Stimulated activated CD4-positive, alpha-beta T cell treated with anti-CD3 and anti-CD28 coated beads, Interleukin-15, amount 100 ng/mL, for 1 hour (primary cell): ENCODE measurements at places on chromosomes 3 and 15.

- DNase-seq, result no peak
Measured at GRCh38 chr3:165568907-165569462, 268.2 kb downstream of the BCHE start.

- no peak for DNase-seq
Measured at GRCh38 chr15:68148039-68148438, 57.1 kb downstream of the CALML4 start.

DNA sequence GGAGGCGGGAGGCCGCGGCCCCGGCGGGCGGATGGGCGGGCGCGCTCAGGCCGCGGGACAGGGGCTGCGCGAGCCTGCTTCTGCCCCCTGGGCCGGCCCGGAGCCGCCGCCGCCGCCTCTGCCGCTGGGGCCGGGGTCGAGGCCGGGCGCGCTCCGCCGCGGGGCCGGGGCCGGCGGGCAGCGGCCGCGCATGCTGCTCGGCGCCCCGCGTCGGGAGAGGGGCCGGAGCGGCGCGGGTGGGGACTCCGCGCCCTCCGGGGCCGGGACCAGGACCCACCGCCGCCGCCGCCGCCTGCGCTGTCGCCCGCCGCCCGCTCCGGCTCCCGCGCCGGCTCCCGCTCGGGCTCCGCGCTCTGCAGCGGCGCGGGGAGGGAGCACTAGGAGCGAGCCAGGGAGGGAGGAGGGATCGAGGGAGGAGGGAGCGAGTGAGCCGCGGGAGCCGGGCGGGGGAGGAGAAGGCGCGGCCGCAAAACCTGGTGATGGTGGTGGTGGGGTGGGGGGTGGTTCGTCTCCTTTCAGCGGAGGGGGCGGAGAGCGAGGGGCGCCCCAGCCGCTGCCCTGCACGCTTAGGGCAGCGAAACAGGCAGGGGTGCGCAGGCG, at the start of gene LINGO1:
TSS of gene LINGO1 (minus strand) at position 379 of the 600 bp plus-strand sequence. CDS start 597 bp downstream, outside the sequence.
- DNase-seq, result no peak

DNA sequence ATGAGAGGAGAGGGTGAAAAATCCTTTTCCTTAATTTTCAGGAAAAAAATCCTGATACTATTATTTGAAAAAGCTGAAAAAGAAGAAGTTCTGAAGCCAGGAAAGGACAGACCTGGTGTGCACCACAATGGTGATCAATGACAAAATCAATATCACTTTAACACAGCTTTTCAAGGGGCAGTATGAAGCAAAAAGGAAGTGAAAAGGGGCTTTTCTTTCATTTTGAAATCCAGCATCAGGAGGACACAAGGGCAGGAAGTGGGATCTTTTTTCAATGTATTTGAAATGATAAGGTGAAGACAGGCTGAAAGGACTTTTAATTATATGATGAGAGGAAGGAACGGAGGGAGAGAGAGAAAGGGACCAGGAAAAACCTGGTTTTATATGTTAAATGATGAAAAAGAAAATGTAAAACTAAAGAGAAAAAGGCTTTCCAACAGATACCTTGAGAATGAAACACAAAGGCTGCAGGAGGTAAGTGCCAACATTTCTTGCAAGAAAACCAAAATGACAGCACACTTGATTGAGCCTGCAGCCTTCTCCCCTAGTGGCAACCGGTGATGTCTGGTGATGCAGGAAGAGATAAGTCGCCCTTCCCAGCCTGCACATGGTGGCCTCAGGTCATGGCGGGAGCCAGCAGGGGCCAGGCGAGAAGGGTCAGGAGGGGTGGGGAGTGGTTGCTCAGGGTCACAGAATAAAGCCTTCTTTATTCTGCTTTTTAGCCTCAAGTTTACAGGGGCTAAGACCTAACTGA, 236.7 kb upstream of the WNT5A start:
- no peak for DNase-seq

DNA sequence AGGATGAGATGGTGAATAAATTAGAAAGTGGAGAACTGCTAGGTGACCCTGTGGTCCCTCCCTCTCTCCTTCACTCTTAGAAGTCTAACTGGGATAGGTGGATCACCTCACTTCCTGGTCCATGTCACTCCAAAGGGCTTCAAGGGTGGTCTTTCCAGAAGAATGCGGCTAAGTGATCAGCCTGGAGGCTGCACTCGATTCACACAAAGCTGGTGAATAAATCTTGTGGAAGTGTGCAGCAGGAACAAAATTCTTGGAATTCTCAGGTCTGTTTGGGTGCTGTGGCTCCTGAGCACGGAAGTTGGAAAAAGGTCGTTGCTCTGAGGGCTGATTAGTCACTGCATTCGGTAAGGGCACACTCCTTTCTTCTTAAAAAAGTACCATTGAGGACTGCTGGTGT, 46.3 kb downstream of the GASK1A start:
- DNase-seq, result no peak

DNA sequence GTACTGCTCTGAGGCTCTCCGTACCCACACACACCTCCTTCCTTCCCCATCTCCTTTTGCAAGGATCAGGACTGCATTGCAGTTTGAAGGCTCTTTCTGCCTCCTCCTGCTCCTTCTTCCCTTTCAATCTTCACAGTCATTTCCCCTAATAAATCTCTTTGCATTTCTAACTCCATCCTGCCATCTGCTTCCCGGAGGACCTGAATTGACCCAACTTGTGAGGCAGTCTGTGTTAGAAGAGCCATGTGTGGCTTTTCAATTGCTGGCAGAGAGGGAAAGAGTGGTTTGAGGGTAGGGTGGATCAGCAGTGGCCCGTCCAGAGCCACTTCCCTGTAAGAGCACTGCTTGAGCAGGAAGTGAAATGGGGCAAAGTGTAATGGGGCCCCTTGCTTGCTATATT, 35.8 kb downstream of the ANAPC13 start:
- DNase-seq, result no peak

DNA sequence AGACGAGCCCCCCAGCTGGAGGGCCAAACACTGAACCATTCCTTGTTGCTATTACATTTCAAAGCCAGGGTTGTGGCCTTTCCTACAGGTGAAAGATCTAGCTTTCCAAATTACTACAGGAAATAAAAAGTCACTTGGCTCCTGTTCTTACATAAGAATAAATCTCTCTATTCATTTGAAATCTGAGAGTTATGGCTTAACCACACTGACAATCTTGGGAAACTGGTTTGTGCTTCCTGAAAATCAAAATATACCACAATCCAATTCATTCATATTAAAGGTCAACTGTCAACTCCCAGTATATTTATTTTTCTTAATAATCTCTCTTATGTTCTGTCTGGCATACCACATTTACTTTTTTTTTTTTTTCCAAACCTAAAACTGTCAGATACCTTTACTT, 103.7 kb upstream of the LMOD3 start:
- DNase-seq, result no peak

- DNase-seq, result no peak
Measured at GRCh38 chr15:80480909-80481308, 76.7 kb downstream of the ARNT2 start.

- DNase-seq, result no peak
Measured at GRCh38 chr3:48236531-48236930, 4.4 kb upstream of the ZNF589 start.

- DNase-seq, result no peak
Measured at GRCh38 chr15:89494941-89495637, 1.3 kb downstream of the RHCG start.

- DNase-seq, result no peak
Measured at GRCh38 chr3:67686069-67686468, 31.7 kb upstream of the SUCLG2 start.

DNA sequence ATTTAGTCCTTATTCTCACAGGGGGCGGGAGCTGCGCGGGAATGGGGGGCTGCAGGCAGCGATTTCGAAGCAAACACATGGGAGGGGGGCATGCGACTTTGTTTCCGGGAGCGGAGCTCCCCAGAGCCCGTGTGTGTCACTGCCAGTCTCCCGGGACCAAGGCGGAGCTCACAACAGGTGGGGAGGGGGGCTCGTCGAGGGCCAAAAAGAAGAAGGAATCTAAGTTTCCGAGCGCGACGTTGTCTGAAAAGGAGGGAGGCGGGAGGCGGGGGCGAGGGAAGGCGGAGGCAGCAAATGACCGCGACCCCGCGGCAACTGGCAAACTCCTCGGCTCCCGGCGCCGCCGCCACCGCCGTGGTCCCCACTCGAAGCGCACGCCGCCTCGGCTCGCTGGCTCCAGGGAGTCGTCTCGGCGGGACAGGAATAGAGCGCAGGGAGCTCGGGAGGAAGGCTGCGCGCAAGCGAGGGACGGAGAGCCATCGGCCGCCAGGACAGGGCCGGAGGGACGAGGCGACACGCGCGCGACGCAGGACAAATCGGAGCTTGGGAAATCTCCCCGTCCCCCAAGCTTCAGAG, 1.4 kb downstream of the FOXP1 start:
- peak; percentile 46 for DNase-seq

DNA sequence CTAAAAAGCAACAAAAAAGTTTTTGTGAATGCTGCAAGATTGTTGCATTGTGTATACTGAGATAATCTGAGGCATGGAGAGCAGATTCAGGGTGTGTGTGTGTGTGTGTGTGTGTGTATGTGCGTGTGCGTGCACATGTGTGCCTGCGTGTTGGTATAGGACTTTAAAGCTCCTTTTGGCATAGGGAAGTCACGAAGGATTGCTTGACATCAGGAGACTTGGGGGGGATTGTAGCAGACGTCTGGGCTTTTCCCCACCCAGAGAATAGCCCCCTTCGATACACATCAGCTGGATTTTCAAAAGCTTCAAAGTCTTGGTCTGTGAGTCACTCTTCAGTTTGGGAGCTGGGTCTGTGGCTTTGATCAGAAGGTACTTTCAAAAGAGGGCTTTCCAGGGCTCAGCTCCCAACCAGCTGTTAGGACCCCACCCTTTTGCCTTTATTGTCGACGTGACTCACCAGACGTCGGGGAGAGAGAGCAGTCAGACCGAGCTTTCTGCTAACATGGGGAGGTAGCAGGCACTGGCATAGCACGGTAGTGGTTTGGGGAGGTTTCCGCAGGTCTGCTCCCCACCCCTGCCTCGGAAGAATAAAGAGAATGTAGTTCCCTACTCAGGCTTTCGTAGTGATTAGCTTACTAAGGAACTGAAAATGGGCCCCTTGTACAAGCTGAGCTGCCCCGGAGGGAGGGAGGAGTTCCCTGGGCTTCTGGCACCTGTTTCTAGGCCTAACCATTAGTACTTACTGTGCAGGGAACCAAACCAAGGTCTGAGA, 4.7 kb downstream of the BHLHE40 start:
- peak; percentile 64 for DNase-seq

- DNase-seq, result no peak
Measured at GRCh38 chr3:89216016-89216739, 108.8 kb downstream of the EPHA3 start.

DNA sequence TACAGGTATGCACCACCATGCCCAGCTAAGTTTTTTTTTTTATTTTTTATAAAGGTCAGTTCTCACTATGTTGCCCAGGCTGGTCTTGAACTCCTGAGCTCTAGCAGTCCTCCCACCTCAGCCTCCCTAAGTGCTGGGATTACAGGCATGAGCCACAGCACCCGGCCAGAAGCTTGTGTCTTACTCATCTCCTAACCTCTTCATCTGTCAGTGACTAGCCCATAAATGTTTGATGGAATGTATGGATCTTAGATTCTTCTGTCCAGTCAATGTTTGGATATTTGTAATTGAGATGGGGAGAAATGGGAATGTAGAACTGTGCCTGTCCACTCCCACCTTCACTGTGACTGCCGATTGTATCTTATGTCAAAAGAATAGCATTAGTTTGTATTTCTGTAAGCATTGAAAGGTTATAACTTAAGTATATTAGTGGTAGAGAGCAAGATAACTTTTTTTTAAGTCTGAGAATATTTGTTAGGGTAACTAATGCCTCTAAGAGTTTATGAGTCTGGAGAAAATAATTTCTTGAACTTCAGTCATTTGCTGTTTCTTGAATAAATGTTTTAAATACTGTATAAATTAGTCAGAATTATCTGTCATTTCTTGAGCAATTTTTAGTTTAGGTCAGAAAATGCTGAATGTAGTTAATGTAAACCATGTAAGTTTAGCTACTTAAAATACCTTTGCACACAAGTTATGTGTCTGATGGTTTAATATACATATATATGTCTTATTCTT, 215.3 kb upstream of the CGNL1 start:
- DNase-seq, result no peak

GRCh38 chr15:64503640-64504039, 43.3 kb downstream of the ZNF609 start:
- DNase-seq, result no peak

GRCh38 chr15:95866711-95867440, 463.6 kb upstream of the NR2F2 start:
- DNase-seq, result no peak

GRCh38 chr3:98553753-98554152, 22.0 kb downstream of the GPR15 start:
- DNase-seq, result no peak

DNA sequence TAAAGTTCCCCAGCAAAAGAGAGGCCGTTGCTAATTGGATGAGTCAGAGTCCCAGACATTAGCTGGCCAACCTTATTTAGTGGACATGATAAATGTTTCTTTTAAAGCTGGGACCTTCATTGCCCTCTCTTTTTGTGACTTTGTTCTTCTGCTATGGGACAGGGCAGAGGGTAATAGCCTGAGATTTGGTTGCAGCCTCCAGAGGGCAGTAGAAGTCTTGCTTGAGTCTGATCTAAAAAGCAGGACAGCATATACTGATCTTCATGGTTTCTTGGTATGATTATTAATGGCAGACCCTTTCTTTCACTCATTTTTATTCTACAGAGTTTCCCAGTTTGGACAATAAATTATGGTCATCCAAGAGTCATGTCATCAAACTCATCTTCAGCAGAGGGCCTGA, 25.1 kb upstream of the ZKSCAN7 start:
- DNase-seq, result no peak

DNA sequence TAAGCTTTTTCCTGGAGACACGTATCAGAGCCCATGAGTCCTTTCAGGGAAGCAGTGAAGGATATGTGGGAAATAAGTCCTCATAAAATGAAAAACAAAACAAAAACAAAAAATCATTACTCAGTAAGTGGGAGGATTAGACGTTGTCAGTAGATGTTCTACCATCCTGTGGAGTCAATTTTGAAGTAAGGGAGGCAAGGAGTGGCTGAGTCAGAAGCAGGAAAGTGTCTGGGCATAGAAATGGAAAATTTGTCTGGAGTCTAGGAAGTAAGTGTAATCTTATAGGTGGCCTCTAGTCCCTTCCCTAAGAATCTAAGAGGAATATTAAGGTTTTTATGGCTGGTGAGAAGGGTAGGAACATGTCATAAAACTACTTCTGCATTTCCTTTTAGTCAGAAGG, 339.8 kb upstream of the SEMA6D start:
- no peak for DNase-seq

GRCh38 chr3:99866261-99866761, 48.6 kb downstream of the CMSS1 start:
- no peak for DNase-seq

GRCh38 chr3:112982710-112983109, 7.8 kb upstream of the CD200R1 start:
- no peak for DNase-seq

GRCh38 chr3:49636883-49637609, 37.1 kb upstream of the APEH start:
- no peak for DNase-seq

GRCh38 chr3:193987186-193987585, 148.8 kb upstream of the HES1 start:
- DNase-seq, result no peak

- DNase-seq, result no peak
Measured at GRCh38 chr15:69973102-69973714, 124.5 kb downstream of the TLE3 start.

GRCh38 chr3:18641916-18642315, 216.8 kb upstream of the SATB1 start:
- DNase-seq, result no peak
